ENCODE measurements at places on chromosomes 16 and 17.

DNA sequence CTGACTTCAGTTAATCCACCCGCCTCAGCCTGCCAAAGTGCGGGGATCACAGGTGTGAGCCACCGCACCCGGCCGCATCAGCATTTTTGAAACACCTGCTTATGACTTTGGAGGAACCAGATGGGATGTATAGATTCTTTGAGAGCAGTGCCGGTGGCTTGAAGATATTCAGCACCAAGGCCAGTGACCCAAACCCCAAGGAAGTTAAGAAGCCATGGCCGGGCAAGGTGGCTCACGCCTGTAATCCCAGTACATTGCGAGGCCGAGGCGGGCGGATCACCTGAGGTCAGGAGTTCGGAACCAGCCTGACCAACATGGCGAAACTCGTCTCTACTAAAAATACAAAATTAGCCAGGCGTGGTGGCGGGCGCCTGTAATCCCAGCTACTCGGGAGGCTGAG, 43.9 kb downstream of the TRARG1 start:
- no peak for DNase-seq

GRCh38 chr16:3038896-3039295, 2.2 kb upstream of the BICDL2 start:
- DNase-seq: no peak

- DNase-seq: no peak
These were observed at the start of gene FBXO47 for GRCh38 chr17:38967290-38967738. TSS of gene FBXO47 (minus strand) at chr17:38967403. CDS start at chr17:38963025, 4,378 bp downstream.

- DNase-seq: no peak
These were observed 82.3 kb downstream of the TBC1D16 start for GRCh38 chr17:79953335-79953734.

DNA sequence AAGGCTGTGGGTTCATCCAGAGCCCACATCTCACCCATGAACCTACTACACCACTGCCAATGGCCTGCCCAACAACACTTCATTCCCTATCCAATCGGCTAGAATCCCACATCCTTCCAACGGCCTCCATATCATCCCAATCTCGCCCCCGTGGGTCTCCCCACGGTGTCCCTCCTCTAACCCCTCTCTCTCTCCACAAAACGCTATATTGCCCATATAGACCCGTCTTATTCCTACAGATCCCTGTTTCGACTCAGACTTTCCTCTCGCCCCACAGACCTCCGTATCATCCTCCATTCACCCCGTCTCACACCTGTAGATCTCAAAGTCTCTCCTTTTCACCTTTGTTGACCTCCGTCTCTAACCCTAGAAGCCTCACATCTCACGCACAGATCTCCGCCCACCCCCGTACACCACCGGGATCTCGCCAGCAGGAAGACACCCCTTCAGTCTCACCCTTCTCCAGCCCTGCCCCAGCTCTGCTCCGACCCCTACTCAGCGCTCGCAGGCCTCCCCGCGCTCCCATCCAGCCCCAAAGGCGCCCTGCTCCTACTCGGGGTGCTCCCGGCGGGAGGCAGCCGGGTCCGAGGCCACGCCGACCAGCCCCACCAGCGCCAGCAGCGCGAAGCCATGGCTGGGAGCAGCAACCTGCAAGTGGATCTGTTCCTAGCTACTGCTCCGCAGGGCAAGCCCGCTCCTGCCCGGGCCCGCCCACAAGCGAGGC, at the start of gene FDXR:
Gene FDXR, minus strand, starts transcription at position 682 of the 724 bp plus-strand sequence. Its CDS starts 50 bp downstream, at position 632.
- DNase-seq: no peak

DNA sequence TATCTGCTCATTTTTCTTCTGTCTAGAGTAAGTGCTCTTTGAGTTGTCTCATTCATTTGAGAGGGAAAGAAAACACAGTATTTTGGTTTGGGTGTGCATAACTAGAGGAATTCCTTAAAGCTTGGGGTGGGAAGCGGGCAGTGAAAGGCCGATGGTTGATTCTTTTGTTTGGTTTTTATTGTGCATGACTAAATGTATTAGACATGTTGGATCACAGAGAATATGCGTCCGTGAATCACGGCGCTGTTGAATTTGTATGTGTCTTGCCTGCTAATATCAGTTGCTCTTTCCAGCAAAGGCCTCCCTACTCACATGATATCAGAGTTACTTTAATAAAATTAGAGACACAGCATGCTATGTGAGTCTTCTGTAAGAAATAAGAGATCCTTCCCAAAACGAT, 180.0 kb downstream of the CHD9NB start:
- no peak for DNase-seq

DNA sequence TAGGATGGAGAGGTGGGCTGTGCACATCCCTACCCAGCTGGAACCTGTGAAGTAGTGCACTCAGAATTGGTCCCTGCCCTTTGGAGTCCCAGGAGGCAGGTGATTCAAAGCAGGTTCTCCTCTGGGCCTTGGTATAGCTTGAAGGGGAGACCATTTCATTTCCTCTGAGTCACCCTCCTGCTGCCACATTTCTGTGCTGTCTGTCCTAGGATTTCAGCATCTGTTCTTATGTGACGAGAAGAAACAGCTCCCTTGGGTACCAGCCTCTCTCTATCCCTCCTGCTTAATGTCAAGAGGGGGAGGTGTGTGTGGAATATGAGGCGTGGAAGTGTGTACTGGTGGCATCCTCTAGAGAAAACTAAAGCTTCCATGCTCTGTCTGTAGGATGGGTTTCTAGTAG, 5.0 kb upstream of the NFE2L1 start:
- DNase-seq: no peak

DNA sequence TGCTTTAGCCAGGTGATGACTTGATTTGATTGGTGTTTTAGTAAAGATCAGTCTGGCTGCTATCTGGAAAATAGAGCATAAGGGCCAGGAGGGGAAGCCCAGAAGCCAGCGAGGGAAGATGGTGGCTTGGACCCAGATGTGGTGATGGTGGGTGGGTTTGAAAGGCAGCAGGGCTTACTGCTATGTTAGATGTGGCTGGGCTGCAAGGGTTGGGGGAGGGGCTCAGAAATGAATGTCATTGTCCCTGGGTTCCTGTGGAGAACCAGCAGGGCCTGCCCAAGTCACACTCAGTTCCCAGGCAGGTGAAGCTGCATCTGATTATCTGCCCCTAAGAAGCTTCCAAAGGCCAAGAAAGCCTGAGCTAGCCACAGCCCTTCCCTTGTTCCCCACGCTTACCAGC, 71.7 kb upstream of the BRD7 start:
- no peak for DNase-seq

GRCh38 chr16:89217388-89218191, at the start of gene ZNF778:
TSS of gene ZNF778 (plus strand) at chr16:89217703. CDS start at chr16:89221128, 3,425 bp downstream.
- peak; percentile 69 for DNase-seq

DNA sequence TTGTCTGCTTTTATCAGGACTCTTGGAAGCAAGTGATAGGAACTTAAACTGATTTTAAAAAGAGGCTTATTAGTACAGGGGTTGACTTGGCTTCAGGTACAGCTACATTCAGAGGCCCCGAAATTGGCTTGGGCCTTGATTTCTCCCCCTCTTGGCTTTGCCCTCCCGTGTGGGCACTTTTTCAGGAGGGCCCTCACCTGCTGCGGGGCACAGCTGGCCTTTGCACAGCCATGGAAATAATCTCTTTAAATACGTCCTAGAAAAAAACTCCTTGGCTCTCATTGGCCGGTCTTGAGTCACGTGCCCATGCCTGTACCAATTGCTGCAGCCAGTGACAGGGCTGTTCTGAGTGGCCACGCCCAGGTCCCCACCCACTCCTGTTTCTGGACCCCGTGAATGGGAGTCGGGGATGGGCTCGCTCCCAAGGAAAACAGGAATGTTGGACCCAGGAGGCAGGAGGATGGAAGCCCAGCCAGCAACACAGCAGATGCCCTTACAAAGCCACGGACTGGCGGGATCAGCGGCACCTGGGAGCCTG, 15.0 kb downstream of the CA5A start:
- no peak for DNase-seq

DNA sequence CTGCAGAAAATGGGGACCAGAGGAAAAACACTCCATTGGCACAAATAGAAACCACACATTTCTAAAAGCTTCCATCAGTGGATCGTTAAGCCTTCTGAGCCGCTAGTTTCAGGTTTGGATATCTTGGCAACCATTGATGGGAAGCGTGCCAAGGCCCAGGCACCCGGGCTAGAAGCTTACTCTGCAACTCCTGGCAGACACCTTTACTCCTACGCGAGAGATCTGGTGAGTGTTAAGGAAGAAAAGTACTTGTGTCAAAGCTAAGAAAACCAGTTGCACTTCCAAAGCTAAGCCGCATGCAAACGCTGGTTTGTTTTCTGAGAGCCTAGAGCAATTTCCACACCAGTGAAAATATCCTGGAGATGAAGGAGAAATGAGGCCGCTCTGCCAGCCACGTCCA, 472.4 kb downstream of the PMP22 start:
- no peak for DNase-seq

- no peak for DNase-seq
These were observed 350.8 kb downstream of the WWOX start for GRCh38 chr16:78450255-78450654.

GRCh38 chr17:3447625-3448024, 14.0 kb upstream of the OR1E2 start:
- peak; percentile 14 for DNase-seq

- DNase-seq: no peak
These were observed 23.8 kb downstream of the GGA2 start for GRCh38 chr16:23486480-23486879.

GRCh38 chr16:2584729-2585650, 47.2 kb downstream of the PDPK1 start:
- DNase-seq: peak; percentile 48

GRCh38 chr16:57667526-57668262, 412 bp upstream of the ADGRG3 start:
- no peak for DNase-seq

DNA sequence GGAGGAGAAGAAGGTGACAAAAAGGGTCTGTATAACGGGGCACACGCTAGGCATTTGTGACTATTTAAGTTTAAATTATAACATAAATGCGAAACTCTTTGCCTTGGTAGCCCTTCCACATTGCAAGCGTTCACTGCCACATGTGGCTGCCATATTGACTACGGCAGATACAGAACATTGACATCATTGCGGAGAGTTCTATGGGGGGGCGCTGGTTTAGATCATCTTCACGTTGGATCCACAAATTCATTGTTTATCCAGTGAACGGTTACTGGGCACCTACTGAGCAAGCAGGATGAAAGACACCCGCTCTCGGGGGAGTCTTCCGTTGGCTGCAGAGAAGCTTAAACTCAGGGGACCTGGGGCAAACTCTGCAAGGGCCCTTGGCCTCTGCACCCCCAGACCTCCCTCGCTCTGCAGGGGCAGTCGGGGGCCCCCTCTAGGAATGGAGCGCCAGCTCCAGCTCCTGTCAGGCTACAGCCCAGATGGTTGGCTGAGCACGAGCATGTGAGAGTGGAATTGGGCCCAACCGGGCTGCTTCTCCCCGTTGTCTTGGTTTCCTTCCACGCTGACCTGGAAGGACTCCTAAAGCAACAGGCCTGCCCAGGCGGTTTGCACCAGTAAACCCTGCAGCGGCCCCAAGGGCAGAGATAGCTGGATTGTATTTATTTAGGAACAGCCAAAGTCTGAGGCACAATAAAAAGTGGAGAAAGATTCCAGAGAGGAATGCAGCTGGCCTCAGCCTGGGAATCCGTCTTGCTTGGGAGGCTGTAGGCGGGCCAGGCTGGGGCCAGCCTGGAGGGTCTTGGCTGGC, 172.2 kb downstream of the SEC14L1 start:
- DNase-seq: no peak

DNA sequence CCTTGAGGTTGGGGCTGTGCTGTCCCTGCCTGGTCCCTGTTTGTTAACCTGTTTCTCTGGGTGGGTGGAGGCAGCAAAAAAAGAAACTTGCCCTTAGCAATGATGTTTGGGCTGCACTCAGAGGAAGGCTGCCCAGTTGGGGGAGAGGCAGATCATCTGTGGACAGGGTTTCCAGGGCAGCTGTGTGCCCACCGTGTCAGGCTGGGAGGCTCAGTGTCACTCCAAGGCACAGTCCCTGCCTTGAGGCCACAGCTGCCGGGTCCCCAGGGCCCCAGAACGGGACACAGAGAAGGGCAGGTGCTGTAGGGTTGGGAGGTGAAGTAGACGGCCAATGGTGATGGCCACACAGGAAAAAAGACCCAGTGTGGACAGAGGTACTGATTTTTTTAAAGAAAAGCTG, 3.9 kb downstream of the IL34 start:
- DNase-seq: no peak

GRCh38 chr17:16383216-16383615, 2.3 kb downstream of the UBB start:
- DNase-seq: no peak

DNA sequence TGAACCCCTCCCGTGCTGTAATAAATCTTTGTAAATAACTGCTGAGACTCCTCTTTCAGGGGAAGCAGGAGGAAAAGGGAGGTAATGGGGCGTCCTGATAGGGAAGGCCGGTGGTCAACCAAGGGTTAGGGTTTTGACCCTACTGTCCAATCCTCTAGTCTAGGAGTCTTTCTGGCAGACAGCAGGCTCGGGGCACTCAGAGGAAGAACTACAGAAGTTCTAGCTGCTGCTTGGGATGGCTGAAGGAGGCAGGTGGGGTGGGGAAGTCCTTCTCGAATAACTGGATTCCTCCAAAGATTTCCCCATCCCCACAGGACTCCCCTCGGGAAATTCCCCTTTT, 387 bp upstream of the STARD3 start:
- DNase-seq: no peak

GRCh38 chr16:3431779-3432219, 11.5 kb downstream of the ZNF597 start:
- DNase-seq: no peak

DNA sequence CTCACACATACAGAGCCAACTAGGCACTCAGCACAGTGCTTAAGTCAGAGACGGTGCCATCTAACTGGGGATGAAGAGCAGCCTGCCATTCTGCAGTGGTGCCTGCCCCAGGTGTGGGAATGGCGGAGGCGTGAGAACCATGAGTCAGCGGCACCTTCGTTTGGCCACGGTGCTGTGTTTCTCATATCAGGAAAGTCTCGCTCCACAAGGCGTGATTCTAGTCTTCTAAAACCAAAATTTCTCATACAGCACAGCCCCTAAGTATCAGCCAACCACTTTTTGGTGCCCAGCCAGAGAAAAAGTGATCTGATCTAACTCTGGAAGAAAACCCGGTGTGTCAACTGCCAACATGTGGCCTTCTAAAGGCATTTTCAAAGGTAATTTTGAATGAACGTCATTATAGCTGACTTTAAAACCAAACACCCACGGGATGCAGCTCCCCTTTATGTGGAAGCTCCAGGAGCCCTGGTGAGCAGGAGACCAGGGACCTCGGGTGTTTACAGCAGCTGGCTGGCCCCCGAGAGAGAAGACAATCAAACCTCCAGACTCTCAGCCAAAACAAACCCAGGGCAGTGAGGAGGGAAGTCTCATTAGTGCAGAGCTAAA, 54.6 kb downstream of the ABCC12 start:
- DNase-seq: no peak
